ENCODE measurements at places on chromosomes 2 and 18. TPM values are rescaled to one million over a fixed set of nuclear protein-coding genes. Genes with fewer than 3 reads are reported as not detected.

Gene SAG
- total RNA-seq, result not detected

Gene PSD4
- 12.1 TPM for total RNA-seq

Gene NEU4
- not detected for total RNA-seq

Gene ZBTB7C
- total RNA-seq, result 1.1 TPM

Gene NPPC
- not detected for total RNA-seq

Gene MOGAT1
- not detected for total RNA-seq

Gene EXOC6B
- total RNA-seq, result 29.7 TPM

Gene VWC2L
- total RNA-seq, result not detected

Gene SNTG2
- 0.38 TPM for total RNA-seq

Gene PRLH
- total RNA-seq, result not detected

Gene ANKRD62
- not detected for total RNA-seq

Gene TMEM198
- 7.6 TPM for total RNA-seq

Gene BCL2
- total RNA-seq, result 8.4 TPM

Gene AQP12A
- not detected for total RNA-seq

Gene KCTD1
- total RNA-seq, result 32.9 TPM

Gene TMEM17
- total RNA-seq, result 4.4 TPM

Gene SCN7A
- total RNA-seq, result 0.34 TPM

Gene SOCS6
- total RNA-seq, result 24.5 TPM

Gene DYNAP
- total RNA-seq, result not detected

Gene EPAS1
- 134 TPM for total RNA-seq

Gene SDC1
- total RNA-seq, result 187 TPM

Gene TBC1D8
- 17.3 TPM for total RNA-seq

Gene PCGF1
- 17.1 TPM for total RNA-seq

Gene GALR1
- total RNA-seq, result not detected

Gene UGT1A8
- not detected for total RNA-seq

Gene ESPNL
- total RNA-seq, result 3.5 TPM

Gene IL36G
- not detected for total RNA-seq

Gene UCN
- total RNA-seq, result 1.6 TPM

Gene ATG16L1
- 54.1 TPM for total RNA-seq

Gene CAPN14
- 0.58 TPM for total RNA-seq

Gene OTOS
- total RNA-seq, result not detected

Gene C1QL2
- not detected for total RNA-seq

Gene HTR2B
- total RNA-seq, result 0.21 TPM

Gene CYP27A1
- total RNA-seq, result 32.0 TPM

Gene NR4A2
- 0.13 TPM for total RNA-seq

Gene RNU2-63P
- total RNA-seq, result not detected

Gene GPR35
- 1.3 TPM for total RNA-seq

Gene PLCD4
- total RNA-seq, result 0.27 TPM

Gene CHRND
- total RNA-seq, result not detected

Gene ACVR1
- 22.5 TPM for total RNA-seq

Gene LONRF2
- total RNA-seq, result 3.3 TPM

Gene PLGLB1
- 0.38 TPM for total RNA-seq

Gene SCRN3
- total RNA-seq, result 20.6 TPM

Gene NRP2
- 90.2 TPM for total RNA-seq

Gene GPD2
- total RNA-seq, result 19.1 TPM

Gene TSGA10
- total RNA-seq, result 8.3 TPM

Gene NEB
- total RNA-seq, result 0.68 TPM

Gene MC5R
- not detected for total RNA-seq

Gene FBXO15
- total RNA-seq, result 2.0 TPM

Gene FSHR
- not detected for total RNA-seq

Gene GALNT3
- 22.9 TPM for total RNA-seq

Gene DOCK10
- total RNA-seq, result 1.2 TPM

Gene GPR75
- total RNA-seq, result 1.6 TPM

Gene CDH19
- total RNA-seq, result not detected

Gene GALNT14
- total RNA-seq, result 47.3 TPM

Gene CNTNAP5
- not detected for total RNA-seq

Gene SETBP1
- total RNA-seq, result 3.4 TPM

Gene GATA6
- total RNA-seq, result 2.5 TPM

Gene TLX2
- not detected for total RNA-seq

Gene MARS2
- 14.0 TPM for total RNA-seq
